BJ (cell line): ENCODE measurements at places on chromosomes 2 and 18. TPM values are rescaled to one million over a fixed set of nuclear protein-coding genes. Genes with fewer than 3 reads are reported as not detected.

- DNase-seq = no peak
These were observed 49.5 kb downstream of the CCDC148 start for GRCh38 chr2:158407031-158407430.

GRCh38 chr2:74094291-74094690, 53.4 kb downstream of the BOLA3 start:
- no peak for DNase-seq

SERPINB12 gene
- polyA plus RNA-seq = not detected in 2 replicates

POTEJ gene
- 0.02 TPM in 1 of 2 replicates, not detected in the other for polyA plus RNA-seq

CCDC142 gene
- polyA plus RNA-seq = 4.5 and 6.2 TPM in 2 replicates

PSD4 gene
- polyA plus RNA-seq = 0.93 and 1.9 TPM in 2 replicates

DNA sequence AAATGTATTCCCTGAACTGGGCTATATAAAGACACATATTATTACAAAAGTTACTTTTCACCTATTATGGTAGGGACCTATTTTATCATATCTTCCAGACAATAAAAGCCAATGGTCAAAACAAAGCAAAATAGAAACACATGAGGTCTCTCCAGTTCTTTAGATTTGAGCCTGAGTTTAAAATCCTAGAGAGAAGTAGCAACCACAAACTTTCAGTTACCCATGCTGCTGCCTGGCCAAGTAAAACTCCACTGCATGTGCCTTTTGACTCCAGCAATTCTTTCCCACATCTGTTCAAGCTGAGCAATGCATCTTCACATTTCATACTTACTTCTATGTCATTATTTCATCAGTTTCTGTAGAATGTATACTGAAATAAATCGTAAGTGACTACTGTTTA, 405.3 kb downstream of the STK39 start:
- DNase-seq = no peak

DNA sequence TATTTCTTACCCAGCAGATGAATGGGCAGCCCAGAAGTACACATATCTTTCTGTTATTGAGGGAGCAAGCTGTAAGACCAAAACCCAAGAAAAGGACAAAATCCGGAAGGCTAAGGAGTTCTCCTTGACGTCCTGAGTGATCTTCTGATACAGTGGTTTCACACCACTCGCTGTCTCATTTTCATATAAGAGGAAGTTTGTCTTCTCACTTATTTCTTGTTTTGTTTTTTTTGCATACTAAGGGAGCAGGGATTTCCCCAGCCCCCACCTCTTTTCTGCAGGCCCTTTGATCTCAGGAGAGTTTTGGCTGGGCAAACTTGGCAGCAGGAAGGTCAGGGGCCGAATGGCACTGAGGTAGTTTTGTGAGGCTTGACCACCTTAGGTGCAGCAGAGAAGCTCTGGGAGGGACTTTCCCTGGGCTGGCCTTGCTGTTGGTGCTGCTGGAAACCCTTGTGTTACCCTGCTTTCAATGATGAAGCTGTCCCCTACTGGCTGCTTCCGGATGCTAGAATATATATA, 13.3 kb downstream of the CHRNA1 start:
- DNase-seq = no peak

NPAS2 gene
- 12.8 and 13.1 TPM in 2 replicates for polyA plus RNA-seq

DNA sequence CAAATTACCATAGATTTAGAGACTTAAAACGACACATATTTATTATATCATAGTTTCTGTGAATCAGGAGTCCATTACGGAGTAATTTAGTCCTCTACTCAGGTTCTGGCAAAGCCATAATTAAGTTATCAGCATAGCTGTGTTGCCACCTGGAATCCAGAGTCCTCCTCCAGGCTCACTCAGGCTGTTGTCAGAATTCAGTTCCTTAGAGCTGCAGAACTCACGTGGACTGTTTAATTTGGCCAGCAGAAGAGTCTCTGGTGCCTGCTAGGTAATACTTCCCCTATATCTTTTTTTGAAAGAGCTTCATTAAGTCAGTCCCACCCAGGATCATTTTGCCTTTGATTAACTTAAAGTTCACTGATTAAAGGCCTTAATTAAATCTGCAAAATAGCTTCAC, 891.5 kb downstream of the SUCLG1 start:
- no peak for DNase-seq

DNA sequence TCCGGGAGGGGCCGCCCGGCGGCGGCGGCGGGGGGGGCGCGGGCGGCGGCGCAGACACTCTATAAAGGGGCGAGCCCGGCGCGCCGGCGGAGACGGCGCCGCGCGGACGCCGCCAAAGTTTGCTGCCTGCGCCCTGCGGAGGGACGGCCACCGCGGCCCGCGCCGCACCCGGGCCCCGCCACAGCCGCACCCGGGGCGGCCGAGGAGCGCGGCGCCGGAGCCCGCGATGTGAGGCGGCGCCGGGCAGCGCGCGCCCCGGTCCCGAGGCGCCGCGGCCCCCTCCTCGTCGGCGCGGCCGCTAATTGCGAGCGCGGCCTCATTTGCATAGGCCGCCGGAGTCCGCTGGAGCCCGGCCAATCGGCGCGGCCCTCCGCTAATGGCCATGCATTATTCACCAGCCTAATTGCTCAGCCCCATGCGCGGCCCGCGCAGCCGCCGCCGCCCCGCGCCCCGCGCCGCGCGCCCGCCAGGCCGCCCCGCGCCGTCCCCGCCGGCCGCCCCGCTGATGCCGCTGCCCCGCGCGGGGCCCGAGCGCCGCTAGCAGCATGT, at the start of gene SALL3:
Gene SALL3, plus strand, starts transcription at position 89 of the 549 bp plus-strand sequence. Its CDS starts 457 bp downstream, at position 546.
- no peak for DNase-seq
